ENCODE measurements at places on chromosomes 3 and 15. TPM values are rescaled to one million over a fixed set of nuclear protein-coding genes. Genes with fewer than 3 reads are reported as not detected.
A peak's percentile ranks its signal among the peaks of the same experiment; 100 is the strongest.

PEAK1 gene
- 75.3 TPM for total RNA-seq

GRCh38 chr3:97804471-97804870 is 17.3 kb upstream of the CRYBG3 start:
- no peak for DNase-seq

- DNase-seq: no peak
These were observed 367.4 kb downstream of the IL20RB start for GRCh38 chr3:137325170-137325569.

ADAMTS17 gene
- total RNA-seq: 5.2 TPM

BFSP2 gene
- total RNA-seq: not detected

RTP3 gene
- total RNA-seq: not detected

- DNase-seq: no peak
These were observed 1.6 kb upstream of the DNAH12 start for GRCh38 chr3:57545636-57546268.

DNA sequence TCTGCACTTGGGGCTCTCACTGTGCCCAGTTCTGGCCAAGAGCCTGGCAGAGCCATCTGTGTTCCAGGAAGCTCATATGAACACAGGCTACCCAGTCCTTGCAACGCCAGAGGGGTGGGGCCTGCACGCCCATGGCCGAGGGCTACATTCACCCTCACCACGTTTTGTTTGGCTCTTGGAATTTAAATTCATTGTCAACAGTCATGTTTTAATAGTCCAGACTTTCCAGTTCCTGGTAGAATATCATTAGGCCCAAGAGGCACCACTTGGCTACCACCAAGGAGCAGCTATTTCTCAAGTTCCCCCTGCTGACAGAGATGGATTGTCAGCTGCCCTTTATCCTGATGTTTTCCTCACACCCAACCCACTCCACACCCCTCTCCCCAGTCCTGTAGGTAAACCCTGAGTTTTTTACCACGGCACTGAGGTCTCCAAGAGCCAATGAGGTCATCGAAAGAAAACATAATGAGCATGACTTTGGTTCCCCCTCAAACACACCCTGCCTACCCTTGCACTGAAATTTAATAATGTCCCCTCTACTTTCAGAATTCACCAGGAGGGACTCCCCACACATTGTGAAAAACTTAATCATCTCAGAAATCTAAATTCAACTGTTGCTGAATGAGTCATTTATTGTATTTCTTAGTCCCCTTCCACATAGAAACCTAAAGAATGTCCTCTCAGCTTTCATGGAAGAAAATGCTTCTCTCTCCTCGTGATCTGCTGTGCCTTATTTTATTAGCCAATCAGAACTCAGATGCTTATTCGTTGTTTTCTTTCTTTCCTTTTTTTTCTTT is 125.1 kb downstream of the SHQ1 start:
- DNase-seq: peak; percentile 64

- no peak for DNase-seq
These were observed 549.8 kb upstream of the AGTR1 start for GRCh38 chr3:148147903-148148302.

GRAMD1C gene
- 19.5 TPM for total RNA-seq

DNA sequence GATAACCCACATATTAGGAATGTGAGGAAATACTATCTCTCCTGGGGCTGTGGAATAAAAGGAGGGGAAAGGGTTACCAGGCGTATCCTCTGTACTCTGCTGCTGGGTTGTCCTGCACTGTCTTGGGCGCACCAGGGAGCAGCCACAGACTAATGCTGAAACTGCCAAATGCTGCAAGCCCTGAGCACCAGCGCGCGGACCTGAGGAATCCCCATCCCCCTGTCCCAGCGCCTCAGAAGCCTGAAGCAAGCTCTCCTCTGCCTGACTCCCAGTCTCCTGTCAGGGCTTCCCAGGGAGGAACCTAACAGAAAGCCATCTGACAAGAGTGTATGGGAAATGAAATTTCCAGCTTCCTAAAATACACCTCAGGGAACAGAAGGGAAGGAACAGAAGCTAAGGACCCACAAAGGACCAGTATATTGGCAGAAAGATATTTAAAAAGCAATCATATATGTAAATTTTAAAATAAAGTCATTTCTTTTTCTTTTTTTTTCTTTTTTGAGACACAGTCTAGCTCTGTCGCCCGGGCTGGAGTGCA is 158.3 kb upstream of the C2CD4B start:
- DNase-seq: no peak

DNA sequence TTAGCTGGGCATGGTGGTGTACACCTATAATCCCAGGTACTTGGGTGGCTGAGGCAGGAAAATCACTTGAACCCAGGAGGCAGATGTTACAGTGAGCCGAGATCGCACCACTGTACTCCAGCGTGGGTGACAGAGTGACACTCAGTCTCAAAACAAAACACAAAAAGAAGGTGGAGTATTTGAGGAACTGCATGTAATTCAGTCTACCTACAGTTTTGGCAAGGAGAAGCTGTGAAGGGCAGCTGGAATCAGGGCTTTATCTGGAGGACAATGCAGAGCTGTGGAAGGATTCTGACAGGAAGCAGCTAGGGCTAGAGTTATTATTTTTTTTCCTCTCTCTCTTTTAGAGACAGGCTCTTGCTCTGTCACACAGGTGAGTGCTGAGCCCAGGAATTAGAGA is 6.8 kb downstream of the H1-8 start:
- DNase-seq: no peak

GRCh38 chr3:129598000-129598381 is 8.5 kb downstream of the PLXND1 start:
- no peak for DNase-seq

ACKR2 gene
- 4.7 TPM for total RNA-seq

GRCh38 chr15:89179966-89180875 is 41.2 kb downstream of the RLBP1 start:
- DNase-seq: no peak

DNA sequence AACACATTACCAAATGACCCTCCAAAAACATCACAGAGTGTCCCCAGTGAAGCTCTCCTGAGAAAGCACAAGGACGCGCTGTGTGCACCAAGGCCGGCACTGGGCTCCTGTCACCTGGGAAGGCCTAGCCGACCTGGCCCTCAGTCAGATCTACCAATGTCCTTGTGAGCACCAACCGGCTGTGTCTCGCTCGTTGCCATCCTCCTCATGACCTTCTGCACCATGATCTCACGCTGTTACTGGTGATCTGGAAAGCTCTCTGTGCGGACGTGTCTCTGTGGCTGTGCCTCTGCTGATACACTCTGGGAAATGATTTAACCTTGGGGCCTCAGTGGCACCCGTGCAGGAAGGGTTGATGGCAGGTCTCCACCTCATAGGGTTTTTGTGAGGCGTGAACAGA is 24.2 kb downstream of the ZXDC start:
- no peak for DNase-seq

EPHA6 gene
- total RNA-seq: 24.8 TPM

GRCh38 chr3:53300826-53301225 is 45.0 kb upstream of the TKT start:
- DNase-seq: no peak

- DNase-seq: peak; percentile 86
These were observed 7.3 kb downstream of the MYO5C start for GRCh38 chr15:52288051-52288942.

DNA sequence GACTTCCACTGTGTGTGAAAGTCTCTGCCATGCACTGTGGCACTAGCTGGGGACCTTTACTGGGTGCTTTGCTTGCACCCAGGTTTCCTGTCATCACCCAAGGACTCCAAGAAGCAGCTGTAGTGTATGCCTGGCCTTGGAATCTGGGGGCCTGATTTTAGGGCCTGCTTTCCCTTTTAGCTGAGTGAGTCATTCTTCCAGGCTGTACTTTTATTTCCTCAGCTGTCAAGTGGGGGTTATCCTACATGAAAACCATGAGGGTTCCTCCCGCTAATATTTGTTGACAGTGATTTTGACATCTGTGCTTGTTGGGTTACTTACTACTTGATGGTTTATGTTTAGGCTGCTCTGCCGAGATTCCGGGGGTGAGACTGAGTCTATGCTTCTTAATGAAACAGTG is 18.5 kb downstream of the GORASP1 start:
- no peak for DNase-seq

DNA sequence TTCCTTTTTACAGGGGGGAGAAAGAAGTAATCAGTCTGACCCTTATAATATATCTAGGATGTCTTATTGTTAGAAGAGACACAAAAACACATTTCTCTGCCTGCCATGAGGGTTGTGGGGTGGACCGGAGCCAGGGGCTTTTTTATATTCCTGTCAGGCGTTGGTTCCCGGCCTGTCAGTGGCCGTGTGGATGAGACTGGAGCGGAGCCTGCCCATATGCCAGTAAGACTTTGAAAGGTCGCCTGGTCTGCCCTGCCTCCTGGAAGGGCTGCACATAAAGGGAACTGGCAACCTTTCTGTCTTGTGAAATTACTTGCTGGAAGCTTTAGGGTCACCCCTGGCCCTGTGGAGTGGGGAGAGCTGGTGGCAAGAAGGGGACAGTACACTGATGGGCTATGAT is 34.7 kb downstream of the MAP3K13 start:
- no peak for DNase-seq

PDZRN3 gene
- total RNA-seq: 18.5 TPM

DNA sequence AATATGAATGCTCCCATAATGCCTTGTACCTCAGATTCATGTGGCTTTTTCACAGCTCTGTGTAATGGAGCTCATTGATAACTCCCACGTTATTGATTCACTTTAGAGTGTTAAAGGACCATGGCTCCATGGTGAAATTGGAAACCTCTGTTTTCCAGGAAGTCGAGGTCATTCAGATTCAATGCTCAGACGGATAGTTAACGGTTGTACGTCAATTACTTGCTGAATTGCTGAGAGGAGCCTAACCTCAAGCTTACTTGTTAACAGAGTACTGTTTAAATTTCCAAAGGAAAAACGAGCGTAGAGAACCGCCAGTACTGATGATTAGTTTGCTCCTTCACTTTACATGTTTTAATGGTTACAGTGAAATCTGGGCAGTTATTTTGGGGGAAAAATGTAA is 11.1 kb downstream of the ABHD17C start:
- no peak for DNase-seq

DNA sequence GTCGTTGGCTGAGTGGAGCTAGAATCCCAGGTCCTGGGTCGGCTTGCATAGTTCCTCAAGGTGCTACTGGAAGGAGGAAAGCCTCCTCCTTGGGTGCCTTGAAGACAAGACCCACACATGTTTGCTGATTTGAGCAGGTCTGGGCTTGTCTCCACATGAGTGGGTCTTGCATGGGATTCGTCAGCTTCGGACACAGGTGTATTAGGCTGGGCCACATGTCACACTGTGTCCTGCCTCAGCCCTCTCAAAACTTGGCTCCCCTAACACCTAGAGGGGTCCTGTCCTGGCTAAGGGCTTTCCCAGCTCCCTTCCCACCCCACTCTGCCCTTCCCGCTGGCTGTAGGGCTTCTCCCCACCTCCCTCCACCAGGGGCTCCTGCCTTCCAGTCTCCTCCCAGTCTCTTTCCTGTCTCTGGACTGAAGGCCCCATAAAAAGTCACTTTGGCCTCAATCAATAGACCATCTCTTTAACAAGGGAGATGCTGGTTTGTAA is 73.0 kb upstream of the ADPGK start:
- no peak for DNase-seq

- DNase-seq: no peak
These were observed 60.0 kb upstream of the TRIM71 start for GRCh38 chr3:32757618-32758374.

- DNase-seq: no peak
These were observed 75.4 kb upstream of the RGMA start for GRCh38 chr15:93164409-93164808.

BMF gene
- 32.1 TPM for total RNA-seq

IQCF6 gene
- total RNA-seq: not detected

GRCh38 chr3:27666272-27666671 is 55.9 kb downstream of the EOMES start:
- no peak for DNase-seq
